Stimulated activated CD8-positive, alpha-beta memory T cell treated with anti-CD3 and anti-CD28 coated beads, Interleukin-7, amount 100 ng/mL, for 24 hours (primary cell): ENCODE measurements at places on chromosomes 2 and 18.

DNA sequence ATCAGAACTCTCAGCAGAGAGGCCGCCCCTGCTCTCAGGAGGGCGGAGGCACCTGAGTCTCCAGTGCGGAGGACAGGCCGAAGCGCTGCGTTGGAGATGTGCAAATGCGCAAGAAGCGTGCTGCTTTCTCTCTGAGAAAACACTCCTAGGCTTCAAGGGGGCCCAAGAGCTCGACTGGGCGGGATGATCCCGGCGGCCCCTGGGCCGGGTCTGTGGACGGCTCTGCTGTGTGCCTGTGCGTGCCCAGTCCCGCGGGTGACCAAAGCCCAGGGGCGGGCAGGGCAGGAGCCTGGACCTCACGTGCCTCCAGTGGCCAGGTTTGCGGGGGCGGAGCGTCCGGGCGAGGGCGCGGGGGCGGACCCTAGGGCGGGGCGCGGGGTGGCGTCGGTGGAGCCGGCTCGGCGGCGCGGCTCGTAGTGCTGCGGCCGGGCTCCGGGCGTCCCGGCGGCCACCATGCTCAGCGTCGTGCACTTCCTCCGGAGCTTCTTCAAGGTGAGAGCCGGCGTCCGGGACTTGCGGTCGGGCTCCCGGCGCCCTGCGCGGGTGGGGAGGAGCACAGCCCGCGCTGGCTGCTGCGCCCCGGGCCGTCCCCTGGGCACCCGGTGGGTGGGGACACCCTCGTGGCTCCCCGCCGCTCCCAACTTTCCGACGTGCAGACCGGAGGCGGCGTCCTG, at the start of gene ARHGEF4:
Gene ARHGEF4 (plus strand): TSS at position 414 of the 674 bp plus-strand sequence. CDS start 40 bp downstream, at position 454.
- DNase-seq, result no peak

- no peak for DNase-seq
These were observed 767 bp upstream of the CCDC102B start for GRCh38 chr18:68796936-68797690.

- no peak for DNase-seq
These were observed 128.0 kb upstream of the MSH6 start for GRCh38 chr2:47654790-47655562.

DNA sequence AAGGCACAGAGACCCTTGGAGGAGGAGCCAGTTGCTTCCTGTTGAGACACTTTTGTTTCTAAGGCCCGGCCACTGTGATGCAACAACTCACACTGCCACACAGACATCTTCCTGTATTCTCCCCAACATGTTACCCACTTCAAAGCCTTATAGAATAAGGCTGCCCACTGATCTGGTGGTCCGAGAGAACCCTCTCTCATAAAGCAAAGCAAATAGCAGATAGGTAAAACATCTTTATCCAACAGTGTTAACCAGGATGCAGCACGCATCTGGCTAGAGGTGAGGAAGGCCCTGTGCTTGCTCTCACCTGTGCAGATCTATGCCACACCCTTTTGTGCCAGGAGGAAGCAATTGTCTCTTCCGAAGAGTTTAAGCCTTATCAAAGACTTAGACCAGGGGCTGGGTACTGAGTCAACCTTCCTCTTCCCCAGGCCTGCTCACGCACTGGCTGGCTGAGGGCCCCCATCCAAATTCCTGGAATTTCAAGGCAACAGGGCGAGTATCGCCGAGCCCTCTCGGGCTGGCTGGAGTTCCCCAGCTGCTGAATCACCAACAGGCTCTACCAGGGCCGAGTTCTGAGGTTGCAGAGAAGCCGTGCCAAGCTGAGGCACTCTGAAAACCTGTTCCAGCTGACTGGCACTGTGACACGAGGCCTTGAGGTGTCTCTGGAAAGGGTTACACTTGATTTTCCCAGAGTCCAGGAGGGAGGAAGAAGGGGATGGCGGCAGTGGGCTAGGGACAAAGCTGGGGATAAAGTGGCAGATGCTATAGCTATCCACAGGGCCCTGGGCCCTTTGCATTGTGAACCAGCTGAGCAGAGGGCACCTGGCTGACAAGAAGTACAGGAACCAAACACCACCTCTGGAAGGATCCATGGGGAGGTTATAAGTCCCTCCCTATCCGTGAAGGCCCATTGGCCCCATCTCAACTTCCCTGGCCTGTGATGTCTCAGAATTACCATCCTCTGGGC, 29.3 kb downstream of the TGFA start:
- no peak for DNase-seq

- DNase-seq, result no peak
These were observed 19.0 kb downstream of the USP39 start for GRCh38 chr2:85635011-85635410.

GRCh38 chr2:9736021-9736420, 105.2 kb upstream of the YWHAQ start:
- DNase-seq, result no peak

DNA sequence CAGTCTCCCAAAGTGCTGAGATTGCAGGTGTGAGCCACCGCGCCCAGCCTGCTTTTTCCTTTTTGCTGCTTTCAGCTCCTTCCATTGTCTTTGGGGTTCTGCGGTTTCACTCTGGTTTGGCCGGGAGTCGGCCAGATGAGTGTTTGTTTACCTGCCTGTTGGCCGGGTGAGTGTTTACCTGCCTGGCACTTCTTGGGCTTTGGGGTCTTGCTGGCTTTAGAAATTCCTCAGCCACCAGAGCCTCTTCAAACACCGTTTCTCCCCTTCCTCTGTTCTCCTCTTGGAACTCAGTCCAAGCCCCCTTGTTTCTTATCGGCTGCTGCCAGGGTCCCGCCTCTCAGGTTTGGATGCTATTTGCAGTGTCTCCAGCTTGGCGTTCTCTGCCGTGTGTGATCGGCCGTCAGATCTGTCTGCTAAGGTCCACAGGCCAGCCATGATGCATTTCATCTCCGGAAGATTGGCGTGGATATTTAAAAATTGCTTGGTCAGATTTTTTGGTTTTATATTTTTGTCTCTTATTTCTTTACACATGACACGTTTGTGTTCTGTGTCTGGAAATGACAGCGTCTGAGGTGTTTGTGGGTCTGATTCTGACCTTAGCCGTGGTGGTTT, 14.2 kb upstream of the GAL3ST2 start:
- DNase-seq, result no peak

GRCh38 chr18:37378336-37379010, 187.1 kb downstream of the CELF4 start:
- DNase-seq, result no peak

GRCh38 chr2:196992466-196992865, 66.0 kb upstream of the PGAP1 start:
- no peak for DNase-seq

DNA sequence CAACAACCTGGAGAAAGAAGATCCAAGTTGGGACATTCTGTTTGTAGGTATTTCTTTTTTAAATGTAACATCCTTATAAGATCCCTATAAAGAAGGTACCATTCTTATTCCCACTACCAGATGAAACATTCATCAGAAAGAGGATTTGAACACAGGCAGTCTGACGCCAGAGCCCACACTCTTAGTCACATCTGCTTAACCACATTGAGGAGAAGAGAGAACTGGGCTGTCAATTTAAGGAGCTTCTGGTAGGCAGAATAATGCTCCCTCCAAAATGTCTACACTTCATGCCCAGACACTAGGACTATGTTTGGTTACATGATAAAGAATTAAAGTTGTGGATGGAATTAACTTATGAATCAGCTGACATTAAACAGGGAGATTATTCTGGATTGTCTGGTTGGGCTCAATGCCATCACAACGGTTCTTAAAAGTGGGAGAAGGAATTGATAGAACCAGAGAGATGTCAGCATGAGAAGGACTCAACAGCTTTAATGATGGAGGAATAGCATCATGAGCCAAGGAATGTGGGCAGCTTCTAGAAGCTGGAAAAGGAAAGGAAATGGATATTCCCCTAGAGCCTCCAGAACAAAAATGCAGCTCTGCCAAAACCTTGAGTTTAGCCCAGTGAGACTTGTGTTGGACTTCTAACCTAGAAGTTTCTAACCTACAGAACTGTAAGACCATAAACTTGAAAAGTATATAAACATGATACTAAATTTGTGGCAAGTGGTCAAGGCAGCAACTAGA, 82.2 kb downstream of the KLF7 start:
- no peak for DNase-seq

- no peak for DNase-seq
These were observed 45.4 kb upstream of the TMEM163 start for GRCh38 chr2:134764164-134764563.

DNA sequence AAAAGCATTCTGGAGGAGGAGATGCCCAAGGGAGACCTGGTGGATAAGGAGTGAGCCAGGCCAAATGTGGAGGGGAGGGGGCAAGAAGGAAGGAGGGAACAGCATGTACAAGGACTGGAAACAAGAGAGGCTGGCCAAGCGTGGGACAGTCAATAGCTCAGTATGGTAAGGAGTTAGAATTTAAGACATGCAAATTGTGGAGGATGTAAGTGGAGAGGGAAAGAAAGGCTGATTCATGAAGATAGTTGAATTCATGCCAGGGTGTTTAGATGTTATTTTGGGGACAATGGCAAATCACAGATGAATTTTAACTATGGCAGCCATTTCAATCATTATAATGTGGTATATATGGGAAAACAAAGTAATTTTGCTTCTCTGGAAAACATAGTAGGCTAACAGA, 462.3 kb downstream of the MEIS1 start:
- DNase-seq, result no peak

DNA sequence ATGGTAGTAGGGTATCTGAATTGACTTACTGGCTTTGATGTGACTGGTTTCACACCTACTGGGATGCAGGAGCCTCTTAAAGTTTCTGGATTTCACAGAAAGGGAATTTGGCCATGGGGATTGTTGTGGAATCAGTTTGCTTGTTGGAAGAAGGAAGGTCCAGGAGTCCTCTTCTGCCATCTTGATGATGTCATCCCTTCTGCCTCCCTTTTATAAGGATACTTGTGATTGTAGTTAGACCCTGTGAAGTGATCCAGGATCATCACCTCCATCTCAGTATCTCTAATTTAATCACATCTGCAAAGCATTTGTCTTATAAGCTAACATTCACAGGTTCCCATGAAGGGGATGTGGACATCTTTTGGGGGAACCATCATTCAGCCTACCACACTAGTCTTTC, 79.5 kb downstream of the CCDC138 start:
- DNase-seq, result no peak

DNA sequence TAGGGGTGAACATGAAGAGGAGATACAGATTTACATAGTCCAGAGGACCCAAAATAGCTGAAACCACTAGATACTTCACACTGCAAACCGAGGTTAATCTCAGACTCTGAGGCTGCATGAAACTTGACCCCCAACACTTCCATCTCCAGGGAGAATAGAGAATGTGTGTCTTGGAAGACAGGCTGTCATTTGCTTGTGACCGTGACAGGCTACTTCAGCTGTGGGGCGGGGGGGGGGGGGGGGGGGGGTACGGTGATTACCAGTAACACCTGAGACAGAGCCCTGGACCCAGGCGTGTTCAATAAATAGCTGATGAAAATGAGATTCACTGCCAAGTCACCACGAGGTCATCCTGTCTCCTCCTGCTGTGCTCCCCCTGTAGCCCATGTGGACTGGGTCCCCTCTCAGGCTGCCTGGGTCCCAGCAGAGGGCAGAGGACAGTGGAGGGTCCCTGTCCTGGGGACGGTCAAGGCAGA, 5.7 kb upstream of the KLHL29 start:
- DNase-seq, result no peak

GRCh38 chr18:74132201-74132600, 15.4 kb downstream of the FBXO15 start:
- DNase-seq, result no peak

- DNase-seq, result no peak
These were observed 2.0 kb upstream of the EN1 start for GRCh38 chr2:118849226-118850167.

DNA sequence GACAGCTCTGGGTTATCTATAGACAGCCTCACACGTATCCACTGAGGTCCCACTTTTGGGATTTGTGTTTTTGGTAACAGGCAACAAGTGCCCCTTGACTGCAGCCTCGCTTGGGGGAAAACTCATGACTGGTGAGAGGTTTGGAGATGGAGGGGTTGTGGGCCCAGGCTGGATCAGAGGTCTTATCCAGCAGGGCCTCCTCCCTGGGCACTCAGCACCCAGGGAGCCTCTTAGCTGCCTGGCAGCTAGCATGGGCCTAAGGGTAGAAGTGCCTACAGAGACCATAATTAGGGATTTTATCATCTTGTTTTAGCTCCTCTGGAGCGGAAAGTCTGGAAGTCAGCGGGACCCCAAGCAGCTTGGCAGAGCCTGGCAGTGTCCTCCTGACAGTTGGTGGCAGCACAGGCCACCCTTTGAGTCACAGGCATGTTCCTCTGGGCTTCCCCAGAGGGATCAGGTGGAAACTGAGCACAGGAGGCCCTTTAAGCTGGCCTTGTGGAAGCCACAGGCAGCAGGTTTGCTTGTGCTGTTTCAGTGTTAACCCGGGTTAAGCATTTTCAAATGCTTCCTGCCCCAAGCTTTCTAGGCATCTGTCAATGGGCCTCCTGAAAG, 143.1 kb downstream of the KCTD1 start:
- DNase-seq, result no peak

DNA sequence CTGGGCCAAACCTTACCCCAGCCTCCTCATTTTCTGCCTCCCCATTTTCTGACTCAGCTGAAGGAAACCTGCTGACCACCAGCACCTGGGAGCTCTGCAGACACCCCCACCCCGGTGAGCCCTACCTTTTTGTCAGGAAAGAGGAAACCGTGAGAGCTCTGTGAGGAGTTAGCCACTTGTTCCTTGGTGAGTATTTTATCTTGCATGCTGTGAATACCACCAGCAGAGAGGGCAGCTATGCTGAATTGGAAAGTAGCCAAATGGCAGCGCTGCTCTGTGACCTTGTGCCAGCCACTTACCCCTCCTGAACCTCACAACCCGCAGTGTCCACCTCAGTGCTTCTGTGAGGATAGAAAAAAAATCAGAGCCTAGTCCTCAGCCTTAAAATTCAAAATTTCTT, 2.5 kb downstream of the MPPE1 start:
- no peak for DNase-seq

DNA sequence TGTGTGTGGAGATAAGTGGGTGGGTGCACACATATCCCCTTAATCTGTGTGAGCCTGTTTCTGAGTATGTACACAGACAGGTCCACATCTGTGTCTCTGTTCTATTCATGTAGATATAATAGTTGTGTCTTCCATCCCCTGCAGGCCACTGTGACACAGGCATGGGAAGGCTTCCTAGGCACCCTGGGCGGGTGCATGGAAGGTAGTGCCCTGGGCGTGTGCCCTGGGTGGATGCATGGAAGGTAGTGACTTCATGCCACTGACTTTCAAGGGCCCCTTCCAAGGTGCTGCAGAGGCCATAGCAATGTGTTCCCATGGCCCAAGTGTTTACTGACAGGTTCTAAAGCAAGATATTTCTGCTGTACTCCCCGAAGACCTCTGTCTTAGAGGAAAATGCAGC, 462.5 kb upstream of the HS6ST1 start:
- DNase-seq, result no peak

GRCh38 chr2:241851325-241852115, 7.2 kb downstream of the PDCD1 start:
- DNase-seq, result no peak

DNA sequence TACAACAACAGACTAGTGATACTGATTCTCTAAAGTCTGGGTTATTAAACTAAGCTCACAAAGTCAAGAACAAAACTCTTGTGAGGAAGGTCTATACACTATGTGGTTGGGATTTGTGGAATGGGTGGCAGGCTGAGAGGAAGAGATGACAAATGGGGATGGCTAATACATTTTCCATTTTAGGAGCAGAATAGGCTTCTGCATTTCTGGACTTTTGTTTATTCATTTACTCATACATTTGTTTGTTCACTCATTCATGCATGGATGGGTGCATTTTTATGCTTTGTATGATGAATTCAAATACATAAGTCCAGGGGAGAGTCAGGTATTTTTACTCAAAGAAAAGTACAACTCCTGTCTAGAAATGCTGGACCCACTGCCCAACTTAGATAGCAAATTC, 637.4 kb upstream of the CDH2 start:
- no peak for DNase-seq

- DNase-seq, result no peak
These were observed 130.5 kb upstream of the CREB1 start for GRCh38 chr2:207399301-207399700.

GRCh38 chr2:14756122-14756541, 123.6 kb downstream of the LRATD1 start:
- no peak for DNase-seq
